ENCODE measurements at places on chromosomes 3 and 15.

DNA sequence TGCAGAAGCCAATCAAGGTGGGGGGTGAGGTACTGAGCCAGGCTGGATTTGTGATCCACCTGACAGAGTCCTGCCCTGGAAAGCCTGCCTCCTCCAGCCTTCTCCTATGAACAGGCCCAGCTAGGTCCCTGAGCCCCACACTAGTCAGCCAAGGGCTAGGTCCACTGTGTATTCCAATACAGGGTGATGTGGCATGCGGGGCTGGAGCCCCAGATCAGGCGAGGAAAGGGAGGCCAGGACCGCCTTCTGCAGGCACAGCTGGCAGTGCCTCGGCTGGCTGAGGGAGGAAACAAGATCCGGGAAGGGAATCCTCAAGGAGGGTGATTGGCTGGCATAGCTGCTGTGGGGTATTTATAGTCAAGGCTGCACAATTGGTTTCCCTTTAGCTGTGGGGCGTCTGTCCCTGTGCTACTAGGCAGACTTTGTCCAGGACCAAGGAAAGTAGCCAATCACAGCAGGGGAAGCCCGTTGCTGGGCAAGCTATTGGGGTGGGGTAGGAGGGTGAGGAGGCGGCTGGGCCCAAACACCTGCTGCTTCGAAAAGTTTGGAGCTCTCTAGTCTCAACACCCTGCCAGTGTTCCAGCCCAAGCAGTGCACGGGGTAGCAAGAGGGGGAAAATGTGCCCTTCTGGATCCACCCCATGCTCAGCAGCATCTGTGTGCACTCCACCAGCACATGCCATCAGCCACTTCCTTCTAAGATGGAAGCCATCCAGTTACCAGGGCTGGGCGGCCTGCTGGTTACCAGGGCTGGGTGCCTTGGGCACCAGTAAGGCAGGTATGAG lies 5.9 kb downstream of the KY start:
- DNase-seq, result no peak

DNA sequence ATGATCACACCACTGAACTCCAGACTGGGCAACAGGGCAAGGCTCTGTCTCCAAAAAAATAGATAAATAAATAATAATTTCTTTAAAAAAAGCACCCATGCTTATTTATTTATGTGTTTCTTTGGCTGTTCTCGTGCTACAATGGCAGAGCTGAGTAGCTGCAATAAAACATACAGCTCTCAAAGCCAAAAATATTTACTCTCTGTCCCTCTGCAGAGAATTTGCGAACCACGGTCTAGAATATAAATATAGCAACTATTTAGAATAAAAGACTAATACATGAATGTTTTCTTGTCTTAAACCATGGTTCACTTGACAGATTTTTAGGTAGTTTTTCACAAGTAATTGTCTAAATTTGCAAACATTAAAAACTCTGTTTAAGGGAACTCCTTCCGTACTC lies 72.7 kb downstream of the ADAM10 start:
- no peak for DNase-seq

DNA sequence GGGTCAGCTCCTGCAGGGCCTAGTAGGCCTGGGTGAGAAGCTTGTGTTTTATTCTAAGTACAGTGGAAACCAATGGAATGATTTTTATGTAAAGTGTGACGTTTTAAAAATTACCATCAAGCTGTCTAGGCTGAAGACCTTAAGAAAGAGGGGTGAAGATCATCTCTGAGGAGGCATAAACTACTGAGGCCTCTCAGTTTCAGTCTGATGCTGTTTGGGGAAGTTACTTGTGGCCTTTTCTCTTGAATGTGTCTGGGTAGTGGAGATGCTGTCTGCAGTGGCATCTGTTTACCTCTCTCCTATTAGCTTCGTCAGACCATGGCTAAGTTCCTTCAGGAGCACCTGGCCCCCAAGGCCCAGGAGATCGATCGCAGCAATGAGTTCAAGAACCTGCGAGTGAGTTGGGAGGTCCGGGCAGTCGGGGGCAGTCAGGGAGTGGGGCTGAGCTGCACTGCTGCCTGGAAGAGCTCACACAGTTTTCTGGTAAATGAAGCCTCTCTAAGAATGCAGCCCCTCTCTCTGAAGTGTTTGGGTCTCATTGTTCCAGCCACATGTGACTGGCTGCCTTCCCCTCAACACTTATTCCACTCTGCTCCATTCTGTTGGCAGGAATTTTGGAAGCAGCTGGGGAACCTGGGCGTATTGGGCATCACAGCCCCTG lies 1.9 kb downstream of the IVD start:
- DNase-seq, result no peak

GRCh38 chr3:12458901-12459300 lies 25.4 kb upstream of the TSEN2 start:
- DNase-seq, result no peak

DNA sequence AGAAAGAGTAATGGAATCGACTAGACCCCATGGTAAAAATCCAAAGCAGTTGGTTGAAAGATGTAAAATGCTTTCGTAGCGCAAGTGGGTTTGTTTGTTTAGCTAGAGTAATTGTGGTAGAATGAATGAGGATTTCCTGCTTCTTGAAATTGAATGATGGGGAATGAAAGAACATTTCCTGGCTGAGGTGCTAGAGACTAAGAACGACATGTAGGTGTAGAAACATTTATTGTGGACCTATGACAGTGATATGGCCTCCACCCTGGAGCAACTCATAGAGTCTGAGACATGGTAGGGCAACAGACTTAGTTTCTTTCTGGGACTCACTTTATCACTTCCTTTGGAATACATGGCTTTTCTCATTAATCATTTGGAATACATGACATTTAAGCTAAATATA lies 467.6 kb upstream of the CFAP20DC start:
- DNase-seq, result no peak

- no peak for DNase-seq
Observed at GRCh38 chr3:33201195-33201594, 17.4 kb downstream of the SUSD5 start.
